Astrocyte (in vitro differentiated cells and primary cell): ENCODE measurements at places on chromosomes 7 and 10. TPM values are rescaled to one million over a fixed set of nuclear protein-coding genes. Genes with fewer than 3 reads are reported as not detected.
A peak's percentile ranks its signal among the peaks of the same experiment; 100 is the strongest.

DNA sequence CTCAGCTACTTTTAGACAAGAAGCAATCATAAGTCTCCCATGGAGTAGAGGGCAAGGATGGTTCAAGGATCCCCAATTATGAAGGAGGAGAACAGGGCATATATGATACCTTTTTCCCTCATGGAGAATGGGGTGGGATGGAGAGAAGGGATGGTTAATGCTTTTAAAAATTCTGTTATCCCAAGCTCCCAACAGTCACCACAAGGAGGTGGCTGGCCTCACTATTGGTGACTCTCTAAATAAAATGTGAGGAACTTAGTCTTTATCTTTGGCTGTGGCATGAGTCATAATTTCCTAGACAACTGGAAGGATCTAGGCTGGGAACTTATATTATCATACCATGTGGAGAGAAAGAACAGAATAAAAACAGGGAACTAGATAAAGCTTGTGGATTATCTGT is 297.0 kb downstream of the PHTF2 start:
- DNase-seq, result peak; percentile 86
- no peaks in the 10 kb centered on the region for H3K27me3 ChIP-seq
- no peak overlapping the region for H3K4me3 ChIP-seq

Gene ASIC3
- 3.9 and 5.9 TPM in 2 replicates for total RNA-seq

Gene KCNMA1
- 43.3 and 45.8 TPM in 2 replicates for total RNA-seq

- no peak overlapping the region for H3K4me3 ChIP-seq
- DNase-seq, result peak; percentile 9
Measured at GRCh38 chr7:124652237-124652636, 113.4 kb downstream of the GPR37 start.

GRCh38 chr10:125976960-125977605 is 80.7 kb downstream of the FANK1 start:
- no peaks in the 10 kb centered on the region for H3K27me3 ChIP-seq
- H3K36me3 ChIP-seq, result no peaks in the 10 kb centered on the region
- DNase-seq, result no peak
- no peak overlapping the region for H3K4me3 ChIP-seq

Gene CDHR1
- total RNA-seq, result 0.41 and 0.75 TPM in 2 replicates

Gene LIPK
- total RNA-seq, result not detected in 2 replicates

Gene GPR26
- 0.09 TPM in 1 of 2 replicates, not detected in the other for total RNA-seq

Gene HBP1
- 46.2 and 49.9 TPM in 2 replicates for total RNA-seq

DNA sequence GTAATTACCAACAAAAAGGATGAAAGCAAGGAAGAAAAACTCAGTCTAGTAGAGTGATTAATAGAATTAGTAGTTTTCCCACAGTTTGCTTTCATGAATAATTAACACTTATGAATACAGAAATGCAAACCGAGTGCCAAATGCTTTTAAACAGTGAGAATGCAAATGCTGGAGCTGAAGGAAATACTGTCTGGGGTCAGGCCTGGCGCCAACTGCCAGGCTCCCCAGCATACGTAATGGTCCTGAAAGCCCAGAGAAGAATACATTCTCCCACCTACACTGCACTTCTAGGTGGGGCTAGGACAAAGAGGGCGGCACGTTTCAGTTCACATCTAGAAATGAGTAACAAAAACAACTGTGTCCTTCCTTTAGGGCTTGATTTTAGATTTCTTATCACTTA is 30.0 kb downstream of the GLUD1 start:
- H3K36me3 ChIP-seq, result peaks cover 32% of the 10 kb centered on the region
- DNase-seq, result no peak
- no peak overlapping the region for H3K4me3 ChIP-seq
- H3K4me1 ChIP-seq, result no peaks in the 10 kb centered on the region
- H3K27ac ChIP-seq, result no peak overlapping the region

GRCh38 chr7:142797391-142798377 is 26.9 kb downstream of the PRSS2 start:
- peaks cover 32% of the 10 kb centered on the region for H3K4me1 ChIP-seq
- peaks cover 3% of the 10 kb centered on the region for H3K27me3 ChIP-seq
- H3K27ac ChIP-seq, result peak overlapping the region; percentile 82
- no peak for DNase-seq
- H3K36me3 ChIP-seq, result peaks cover 14% of the 10 kb centered on the region

DNA sequence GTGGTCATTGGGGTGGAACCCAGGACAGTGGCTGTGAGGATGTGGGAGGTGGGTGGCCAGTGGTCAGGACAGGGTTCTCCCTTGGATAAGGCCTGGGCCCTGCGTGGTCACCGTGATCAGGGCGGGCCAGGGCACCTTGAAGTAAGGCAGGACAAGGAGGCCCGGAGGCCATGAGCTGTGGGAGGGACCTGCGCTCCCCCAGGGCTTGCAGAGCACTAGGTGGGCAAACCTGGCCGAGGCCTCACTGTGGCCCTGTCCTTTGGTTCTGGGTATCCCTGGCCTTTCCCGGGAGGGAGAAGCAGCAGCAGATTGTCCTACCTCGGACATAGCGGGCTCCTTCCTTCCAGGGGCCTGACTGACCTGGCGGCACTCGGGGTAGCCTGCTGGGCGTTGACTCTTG is 144.8 kb upstream of the RET start:
- no peak overlapping the region for H3K27ac ChIP-seq
- no peaks in the 10 kb centered on the region for H3K36me3 ChIP-seq
- H3K27me3 ChIP-seq, result peaks cover 4% of the 10 kb centered on the region
- no peak for DNase-seq

- H3K36me3 ChIP-seq, result no peaks in the 10 kb centered on the region
- peaks cover 4% of the 10 kb centered on the region for H3K4me1 ChIP-seq
- no peak overlapping the region for H3K27ac ChIP-seq
- DNase-seq, result no peak
- peaks cover 25% of the 10 kb centered on the region for H3K27me3 ChIP-seq
- no peak overlapping the region for H3K4me3 ChIP-seq
Measured at GRCh38 chr10:124459395-124459794, 2.2 kb upstream of the LHPP start.

Gene NAT16
- 0.16 TPM in 1 of 2 replicates, not detected in the other for total RNA-seq

Gene ZNF488
- 0.94 and 1.4 TPM in 2 replicates for total RNA-seq

Gene AKR1C8
- not detected in 2 replicates for total RNA-seq

- H3K27me3 ChIP-seq, result no peaks in the 10 kb centered on the region
- peak; percentile 16 for DNase-seq
- H3K4me1 ChIP-seq, result peaks cover 25% of the 10 kb centered on the region
Measured at GRCh38 chr10:30647089-30647488, 17.5 kb upstream of the LYZL2 start.

DNA sequence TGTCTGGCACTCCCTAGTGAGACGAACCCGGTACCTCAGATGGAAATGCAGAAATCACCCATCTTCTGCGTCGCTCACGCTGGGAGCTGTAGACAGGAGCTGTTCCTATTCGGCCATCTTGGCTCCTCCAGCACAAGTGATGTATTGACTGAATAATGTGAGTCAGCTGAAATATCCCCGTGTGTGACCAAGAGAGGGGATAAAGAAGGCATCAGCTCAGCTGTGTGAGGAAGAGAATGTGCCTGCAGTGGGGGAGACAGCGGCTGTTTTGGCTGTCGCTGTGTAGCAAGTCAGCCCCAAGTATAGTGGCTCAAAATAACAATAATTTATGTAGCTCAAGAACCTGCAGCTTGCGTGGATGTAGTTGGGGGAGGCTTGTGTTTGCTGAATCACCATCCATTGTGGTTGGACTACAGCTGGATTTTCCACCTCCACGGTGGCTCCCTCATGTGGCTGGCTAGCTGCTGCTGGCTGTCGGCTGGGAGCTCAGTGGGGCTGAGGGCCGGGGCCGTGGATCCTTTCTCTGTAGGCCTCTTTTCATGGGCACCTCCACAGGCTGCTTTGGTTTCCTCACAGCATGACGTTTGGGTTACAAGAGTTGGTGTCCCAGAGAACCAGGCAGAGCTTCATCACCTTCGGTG is 434.5 kb downstream of the CCSER2 start:
- H3K4me3 ChIP-seq, result no peak overlapping the region
- no peaks in the 10 kb centered on the region for H3K27me3 ChIP-seq
- no peaks in the 10 kb centered on the region for H3K36me3 ChIP-seq

Gene EPDR1
- 20.6 and 23.6 TPM in 2 replicates for total RNA-seq

Gene SPRN
- total RNA-seq, result 3.7 and 4.0 TPM in 2 replicates

DNA sequence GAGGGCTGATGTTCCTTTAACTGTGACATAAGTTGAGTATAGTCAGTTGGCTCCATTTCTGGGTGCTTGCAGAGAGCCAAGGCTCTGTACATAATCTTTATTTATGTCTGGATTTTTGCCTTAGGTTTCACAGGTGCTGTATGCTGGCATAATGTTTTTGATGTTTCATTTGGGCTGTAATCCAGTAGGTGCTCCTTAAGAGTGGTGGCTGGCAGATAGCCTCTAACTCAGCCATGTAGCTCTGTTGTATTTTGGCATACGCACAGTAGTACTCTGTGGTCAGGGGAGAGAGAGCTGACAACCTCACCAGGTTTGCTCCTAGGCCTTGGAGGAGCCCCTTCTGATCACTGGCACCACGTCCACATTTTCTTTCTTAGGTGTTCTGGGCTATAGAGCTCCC is 61.1 kb downstream of the RNF133 start:
- H3K4me3 ChIP-seq, result no peak overlapping the region
- no peak overlapping the region for H3K27ac ChIP-seq
- no peaks in the 10 kb centered on the region for H3K36me3 ChIP-seq
- DNase-seq, result no peak
- no peaks in the 10 kb centered on the region for H3K27me3 ChIP-seq

Gene ASB15
- total RNA-seq, result not detected in 2 replicates

GRCh38 chr10:18155321-18155720 is 15.1 kb downstream of the CACNB2 start:
- no peaks in the 10 kb centered on the region for H3K27me3 ChIP-seq
- H3K27ac ChIP-seq, result no peak overlapping the region
- H3K36me3 ChIP-seq, result no peaks in the 10 kb centered on the region
- peaks cover 14% of the 10 kb centered on the region for H3K4me1 ChIP-seq
- no peak overlapping the region for H3K4me3 ChIP-seq

DNA sequence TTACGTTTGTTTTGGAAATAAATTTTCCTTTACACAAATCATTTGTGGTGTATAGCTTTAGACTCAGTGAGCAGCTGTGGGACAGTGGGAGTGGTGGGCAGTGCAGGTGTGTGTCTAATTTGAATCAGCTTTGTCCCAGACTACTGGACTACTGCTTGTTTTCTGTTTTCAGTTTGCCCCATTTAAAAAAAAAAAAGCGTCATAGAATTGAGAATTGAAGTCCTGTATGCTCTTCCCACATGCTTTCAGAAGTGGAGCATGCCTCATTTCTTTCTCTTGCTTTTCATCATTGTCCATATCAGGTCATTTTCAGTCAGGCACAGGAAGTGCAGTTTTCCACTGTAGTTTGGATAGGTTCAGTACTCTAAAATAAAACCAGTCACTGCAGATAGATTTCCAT is 66.1 kb downstream of the SHH start:
- no peaks in the 10 kb centered on the region for H3K27me3 ChIP-seq
- no peak overlapping the region for H3K27ac ChIP-seq
- H3K4me1 ChIP-seq, result no peaks in the 10 kb centered on the region
- H3K4me3 ChIP-seq, result no peak overlapping the region
- peaks cover 23% of the 10 kb centered on the region for H3K36me3 ChIP-seq

GRCh38 chr10:104601166-104601565 is 39.9 kb upstream of the SORCS3 start:
- H3K27ac ChIP-seq, result no peak overlapping the region
- H3K27me3 ChIP-seq, result peaks cover 5% of the 10 kb centered on the region
- H3K36me3 ChIP-seq, result no peaks in the 10 kb centered on the region
- H3K4me3 ChIP-seq, result no peak overlapping the region
- no peaks in the 10 kb centered on the region for H3K4me1 ChIP-seq

DNA sequence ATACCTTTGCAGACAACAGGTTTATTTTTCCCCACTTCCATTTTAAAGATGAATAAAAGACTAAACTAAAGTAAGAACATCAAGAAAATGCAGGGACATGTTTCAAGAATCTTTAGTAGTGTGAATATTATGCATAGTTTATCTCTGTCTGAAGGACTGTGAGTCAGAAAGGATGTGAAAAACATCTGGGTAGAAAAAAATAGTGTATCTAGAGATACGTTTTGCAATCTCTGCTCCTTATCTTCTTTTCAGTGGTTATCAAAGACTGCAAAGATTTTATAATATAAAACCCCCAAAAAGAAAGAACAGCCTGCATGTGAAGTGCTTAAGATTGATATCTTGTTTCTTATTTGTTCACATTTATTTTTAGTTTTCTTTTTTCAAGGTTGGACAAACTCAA is 101.9 kb upstream of the ARHGAP21 start:
- no peaks in the 10 kb centered on the region for H3K27me3 ChIP-seq
- H3K36me3 ChIP-seq, result no peaks in the 10 kb centered on the region
- peak; percentile 46 for DNase-seq
- peaks cover 11% of the 10 kb centered on the region for H3K4me1 ChIP-seq

- no peaks in the 10 kb centered on the region for H3K4me1 ChIP-seq
- no peak overlapping the region for H3K27ac ChIP-seq
- no peaks in the 10 kb centered on the region for H3K27me3 ChIP-seq
Measured at GRCh38 chr7:45129181-45129800, 17.8 kb upstream of the TBRG4 start.

Gene OGDHL
- 1.2 and 1.9 TPM in 2 replicates for total RNA-seq

GRCh38 chr10:11113156-11113555 is 95.5 kb downstream of the CELF2 start:
- no peaks in the 10 kb centered on the region for H3K4me1 ChIP-seq
- no peak overlapping the region for H3K4me3 ChIP-seq
- H3K36me3 ChIP-seq, result no peaks in the 10 kb centered on the region
- no peak for DNase-seq
- H3K27ac ChIP-seq, result no peak overlapping the region
- no peaks in the 10 kb centered on the region for H3K27me3 ChIP-seq

GRCh38 chr10:102368077-102368476 is 27.4 kb upstream of the NFKB2 start:
- DNase-seq, result no peak
- H3K27ac ChIP-seq, result no peak overlapping the region
- H3K4me1 ChIP-seq, result no peaks in the 10 kb centered on the region
- peaks cover 66% of the 10 kb centered on the region for H3K36me3 ChIP-seq
- H3K4me3 ChIP-seq, result no peak overlapping the region

DNA sequence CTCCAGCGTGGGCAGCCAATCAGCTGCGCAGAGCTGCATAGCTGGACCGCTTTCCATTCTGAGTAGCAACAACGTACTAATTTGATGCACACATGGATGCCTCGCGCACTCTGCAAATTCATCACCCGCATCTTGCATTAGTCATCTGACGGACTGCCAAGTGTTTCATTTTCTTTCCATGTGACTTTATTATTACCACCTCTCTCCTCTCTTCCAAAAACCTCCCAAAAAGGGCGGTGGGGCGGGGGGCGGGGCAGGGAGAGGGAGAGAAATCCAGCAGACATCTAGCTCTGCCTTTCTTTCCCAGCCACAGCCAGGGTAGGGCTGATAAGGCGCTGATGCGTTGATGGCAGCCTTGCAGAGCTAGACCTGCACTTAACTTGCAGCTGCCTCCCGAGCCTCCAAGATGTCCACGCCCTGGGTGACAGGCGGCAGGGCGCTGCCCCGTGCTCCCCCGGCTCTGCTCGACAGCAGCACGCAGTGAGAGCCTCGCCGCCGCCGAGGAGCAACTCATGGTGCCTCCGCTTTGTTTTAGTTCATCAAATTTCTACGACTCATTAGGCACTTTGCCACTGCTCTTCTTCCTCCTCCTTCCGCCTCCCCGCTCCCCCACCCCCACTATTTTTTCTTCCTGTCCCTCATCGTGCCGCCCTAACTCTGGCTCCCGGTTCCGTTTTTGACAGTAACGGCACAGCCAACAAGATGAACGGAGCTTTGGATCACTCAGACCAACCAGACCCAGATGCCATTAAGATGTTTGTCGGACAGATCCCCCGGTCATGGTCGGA is 147.3 kb downstream of the CELF2 start:
- H3K36me3 ChIP-seq, result no peaks in the 10 kb centered on the region
- DNase-seq, result peak; percentile 89
- H3K27ac ChIP-seq, result peak overlapping the region; percentile 24
- H3K4me3 ChIP-seq, result peak overlapping the region; percentile 59

GRCh38 chr7:83148776-83149175 is 13.9 kb downstream of the PCLO start:
- DNase-seq, result peak; percentile 54
- no peaks in the 10 kb centered on the region for H3K27me3 ChIP-seq
- no peak overlapping the region for H3K4me3 ChIP-seq
